ENCODE measurements at places on chromosomes 12 and 14.

DNA sequence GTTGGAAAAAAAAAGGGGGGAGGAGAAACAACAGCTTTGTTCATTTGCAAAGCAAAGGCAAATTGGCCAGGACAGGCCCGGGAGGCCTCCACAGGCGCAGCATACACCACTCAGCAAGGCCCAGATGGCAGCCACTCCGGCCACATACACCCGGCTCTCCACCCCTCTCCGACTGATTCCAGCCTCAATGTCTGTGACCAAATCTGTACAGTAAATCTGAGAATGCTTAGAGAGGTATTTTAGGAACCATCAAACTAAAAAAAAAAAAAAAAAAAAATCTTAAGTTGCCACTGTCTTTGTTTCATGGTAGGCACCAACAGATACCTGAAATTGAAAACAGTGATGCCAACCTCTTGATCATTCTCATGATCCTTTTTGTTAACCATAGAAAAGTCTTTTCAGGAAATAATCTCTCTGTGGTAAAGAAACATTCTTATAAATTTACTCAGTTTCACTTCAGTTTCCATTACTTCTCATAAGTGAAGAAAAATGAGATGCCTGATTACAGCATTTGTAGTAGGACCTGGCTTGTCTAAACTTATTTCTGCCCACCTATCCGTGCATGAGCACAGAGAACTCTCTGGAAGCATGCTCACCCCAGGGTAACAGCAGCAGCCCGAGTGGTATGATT lies 20.2 kb downstream of the VPS37B start:
- DNase-seq: no peak

DNA sequence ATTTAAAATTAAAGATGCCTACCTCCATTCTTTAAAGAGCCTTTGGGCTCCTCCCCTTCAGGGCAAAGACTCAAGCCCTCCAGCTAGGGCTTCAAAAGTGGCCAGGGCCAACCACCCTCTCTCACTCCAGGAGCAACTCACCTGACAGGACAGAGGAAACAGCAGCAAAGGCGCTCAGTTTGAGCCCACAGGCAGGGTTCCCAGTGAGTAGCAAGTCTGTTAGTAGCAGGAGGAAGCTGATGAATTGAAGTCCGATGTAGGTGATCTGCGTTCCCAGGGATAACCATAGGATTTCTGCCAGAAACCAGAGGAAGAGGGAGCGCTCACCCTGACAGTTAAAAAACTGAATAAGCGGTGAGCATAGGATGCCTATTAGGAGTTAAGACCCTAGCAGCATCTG lies 15.7 kb downstream of the GSG1 start:
- DNase-seq: no peak

GRCh38 chr12:49563951-49564685 lies 3.8 kb downstream of the MCRS1 start:
- DNase-seq: no peak

- DNase-seq: no peak
Observed at GRCh38 chr14:73696466-73697400, 17.5 kb downstream of the PNMA1 start.

GRCh38 chr14:55697414-55697861 lies 117.4 kb downstream of the KTN1 start:
- DNase-seq: no peak

- no peak for DNase-seq
Observed at GRCh38 chr12:89015419-89015818, 336.9 kb downstream of the DUSP6 start.

- DNase-seq: no peak
Observed at GRCh38 chr14:84750763-84751554, 779.0 kb upstream of the FLRT2 start.

GRCh38 chr14:64349741-64350490 lies 38.2 kb upstream of the MTHFD1 start:
- no peak for DNase-seq

- no peak for DNase-seq
Observed at GRCh38 chr14:29176876-29177275, 410.3 kb downstream of the FOXG1 start.

DNA sequence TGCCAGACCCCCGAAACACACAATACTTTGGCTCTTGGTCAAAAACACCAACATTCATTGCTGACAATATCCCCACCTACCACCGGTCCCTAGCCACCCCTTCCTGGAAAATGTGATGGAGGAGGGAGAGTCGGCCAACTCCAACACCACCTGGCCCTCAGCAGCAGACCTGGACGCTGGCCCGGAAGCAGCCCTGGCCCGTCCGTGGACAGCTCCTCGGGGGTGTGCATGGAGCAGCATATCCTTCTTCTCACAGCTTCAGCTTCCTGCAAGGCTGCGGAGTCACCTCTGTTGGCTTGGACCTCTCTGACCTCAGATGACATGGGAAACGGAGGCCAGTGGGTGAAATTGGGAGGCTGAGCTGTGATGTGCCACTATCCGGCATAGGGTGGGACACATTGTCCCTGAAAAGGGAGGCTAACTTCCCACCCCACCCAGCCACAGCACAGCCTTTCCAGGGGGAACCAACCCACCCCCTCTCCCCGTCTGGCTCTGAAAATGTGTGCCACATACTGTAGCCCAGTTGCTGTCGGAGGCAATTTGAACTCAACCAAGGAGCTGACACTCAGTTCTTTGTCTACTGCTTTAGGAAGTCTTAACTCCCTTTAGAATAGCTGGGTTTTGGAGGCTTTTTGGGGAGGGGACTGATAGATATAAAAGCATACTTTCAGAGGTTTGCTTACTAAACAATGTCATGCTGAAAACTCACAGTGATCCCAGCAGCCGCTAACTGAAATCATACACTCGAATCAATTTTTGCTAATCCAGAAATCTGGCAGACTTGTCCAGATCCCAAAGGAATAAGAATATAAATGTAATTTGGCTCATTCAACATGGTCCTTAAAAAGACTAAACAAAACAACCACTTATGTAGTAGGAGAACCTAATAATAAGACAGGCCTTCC lies 43.1 kb upstream of the LTA4H start:
- DNase-seq: no peak

DNA sequence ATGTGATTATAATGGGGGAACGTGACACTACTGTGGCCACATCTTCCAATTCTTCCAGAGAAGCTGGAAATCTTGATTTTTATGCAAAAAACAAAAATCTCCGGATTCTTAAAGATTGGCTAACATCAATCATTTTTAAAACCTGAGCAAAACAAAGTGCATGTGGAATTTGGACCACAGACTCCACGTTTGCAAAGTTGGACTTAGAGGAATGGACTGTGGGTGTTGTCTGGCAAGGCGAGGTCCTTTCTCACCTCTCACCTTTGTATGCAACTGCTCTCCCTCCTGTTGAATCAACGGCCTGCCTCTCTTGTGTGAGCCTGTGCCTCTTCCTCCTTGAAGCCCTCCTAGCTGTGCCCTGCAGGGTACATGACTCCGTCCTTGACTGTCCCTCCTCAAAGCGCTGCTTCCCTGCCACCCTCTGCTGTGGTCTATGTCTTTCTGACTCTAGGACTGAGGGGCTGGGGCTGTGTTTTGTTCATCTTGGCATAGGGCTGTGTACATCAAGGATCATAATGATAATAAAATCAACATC lies 122.4 kb downstream of the PHETA1 start:
- DNase-seq: no peak

DNA sequence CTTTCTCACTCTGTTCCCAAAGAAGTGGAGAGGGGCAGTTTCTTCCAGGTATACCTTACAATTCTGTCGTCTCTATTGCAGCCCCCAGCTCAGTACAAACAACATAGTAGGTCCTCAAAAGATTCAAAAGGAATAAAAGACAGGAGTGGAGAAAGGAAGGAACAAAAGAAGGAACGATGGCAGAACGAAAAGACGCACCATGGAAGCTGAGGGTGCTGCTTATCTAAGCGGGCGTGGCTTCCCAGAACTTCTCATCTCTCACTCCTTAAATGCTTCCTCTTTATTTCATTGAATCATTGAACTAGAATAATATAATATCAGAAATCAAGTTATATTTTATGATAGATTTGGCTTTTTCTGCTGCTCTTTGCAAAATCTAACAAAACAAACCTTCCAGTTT lies 13.7 kb upstream of the LTA4H start:
- DNase-seq: no peak

GRCh38 chr14:97432586-97432985 lies 635.4 kb downstream of the VRK1 start:
- DNase-seq: no peak

- DNase-seq: no peak
Observed at GRCh38 chr14:102403028-102403427, 40.3 kb downstream of the TECPR2 start.

DNA sequence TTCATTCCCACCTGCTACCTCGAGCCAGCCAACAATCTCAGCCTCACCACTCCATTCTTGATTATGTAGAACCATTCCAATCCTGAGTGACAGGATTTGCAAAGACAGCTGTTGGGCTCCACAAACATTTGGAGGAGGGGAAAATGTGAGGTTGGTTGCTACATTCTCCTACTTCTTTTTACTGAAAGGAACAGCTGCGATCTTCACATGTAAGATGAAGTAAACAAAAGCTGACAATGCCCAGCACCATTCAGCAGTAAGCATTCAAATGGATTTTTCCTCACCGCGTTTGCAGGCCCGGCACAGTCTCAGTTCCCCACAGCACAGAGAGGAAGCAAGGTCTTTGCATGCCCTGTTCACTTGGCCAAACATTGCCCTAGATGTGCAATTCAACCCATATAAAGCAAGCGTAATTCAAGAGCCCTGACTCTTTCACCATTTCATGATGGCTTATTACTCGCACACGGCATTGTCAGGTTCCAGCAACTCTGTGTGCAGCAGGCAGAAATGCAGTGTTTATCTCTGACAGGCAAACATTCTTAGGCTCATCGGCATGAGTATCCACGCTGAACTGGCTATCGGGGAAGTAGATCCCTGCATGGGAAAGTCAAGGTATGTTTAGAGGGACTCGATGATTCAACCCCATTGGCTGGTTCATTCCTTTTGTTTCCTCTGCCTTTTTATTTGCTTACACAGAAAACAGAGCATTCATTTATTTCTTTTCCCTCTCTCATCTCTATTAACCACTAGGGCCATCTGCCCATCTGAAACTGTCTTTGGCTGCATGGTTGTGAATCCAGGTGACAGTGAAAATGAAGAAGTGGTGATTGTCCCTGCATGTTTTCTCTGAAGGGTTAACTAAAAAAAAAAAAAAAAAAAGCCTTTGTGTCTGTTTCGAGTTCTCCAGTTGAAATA lies 236.1 kb upstream of the PLEKHG7 start:
- DNase-seq: no peak

DNA sequence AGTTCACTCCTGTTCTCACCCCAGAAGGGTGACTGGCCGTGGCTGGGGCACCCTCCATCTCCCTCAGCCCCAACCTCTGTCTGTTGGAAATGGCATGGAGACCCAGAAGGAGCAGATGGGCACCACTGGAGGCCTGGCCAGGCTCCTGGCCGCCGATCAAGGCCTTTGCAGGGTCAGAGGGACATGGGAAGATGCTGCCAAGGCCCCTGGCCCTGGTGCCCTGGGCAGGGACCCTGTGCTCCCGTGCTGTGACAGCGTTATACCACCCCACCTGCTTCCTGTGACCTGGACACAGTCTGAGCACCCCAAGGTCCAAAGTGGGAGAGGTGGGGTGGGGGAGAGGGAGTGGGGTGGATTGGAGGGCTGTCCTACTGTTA lies 3.5 kb downstream of the INF2 start:
- no peak for DNase-seq

DNA sequence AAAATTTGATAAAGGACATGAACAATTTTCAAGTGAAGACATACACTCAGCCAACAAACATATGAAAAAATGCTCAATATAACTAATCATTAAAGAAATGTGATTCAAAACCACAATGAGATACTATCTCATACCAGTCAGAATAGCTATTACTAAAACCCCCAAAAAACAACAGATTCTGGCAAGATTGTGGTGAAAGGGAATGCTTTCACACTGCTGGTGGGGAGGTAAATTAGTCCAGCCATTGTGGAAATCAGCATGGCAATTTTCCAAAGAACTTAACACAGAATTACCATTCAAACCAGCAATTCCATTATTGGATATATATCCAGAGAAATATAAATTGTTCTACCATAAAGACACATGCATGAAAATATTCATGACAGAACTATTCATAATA lies 18.7 kb upstream of the TAS2R14 start:
- DNase-seq: no peak

DNA sequence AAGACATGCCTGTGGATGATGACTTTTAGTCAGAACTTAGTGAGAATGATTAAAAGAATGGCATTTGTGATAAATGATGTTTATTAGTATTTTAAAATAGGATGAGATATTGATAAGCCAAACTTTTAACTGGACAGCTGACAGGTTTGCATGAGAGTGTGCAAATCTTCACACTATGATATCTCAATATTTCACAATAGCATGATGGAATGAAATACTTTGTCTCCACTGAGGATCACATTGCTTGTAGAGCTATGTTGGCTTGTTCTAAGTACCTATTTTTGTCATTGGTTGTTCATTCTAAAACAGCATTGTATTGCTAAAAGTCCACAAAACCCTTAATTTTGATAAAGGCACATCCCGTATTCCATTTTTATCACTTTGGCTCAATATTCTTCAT lies 322.1 kb downstream of the ACSS3 start:
- DNase-seq: no peak

GRCh38 chr14:68081489-68081888 lies 261.9 kb downstream of the RAD51B start:
- no peak for DNase-seq

DNA sequence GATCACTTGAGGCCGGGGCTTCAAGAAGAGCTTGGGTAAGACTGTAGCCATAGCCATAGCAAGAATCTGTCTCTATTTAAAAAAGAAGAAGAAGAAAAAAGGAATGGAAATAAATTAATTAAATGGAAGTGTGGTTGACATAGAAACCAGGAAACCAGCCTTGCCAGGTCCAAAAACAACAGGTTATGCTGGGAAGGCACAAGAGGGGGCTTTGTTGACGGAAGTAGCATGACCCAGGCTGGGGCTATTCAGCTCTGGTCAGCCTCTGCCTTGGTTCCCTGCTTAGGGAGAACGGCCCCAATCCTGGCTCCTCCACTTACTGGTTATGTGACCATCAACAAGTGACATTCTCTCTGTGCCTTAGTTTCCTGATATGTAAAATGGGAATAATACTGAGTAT lies 14.4 kb upstream of the GPR68 start:
- no peak for DNase-seq

- no peak for DNase-seq
Observed at GRCh38 chr14:58560208-58560607, 77.6 kb upstream of the DACT1 start.

Data from BE2C (cell line).